ENCODE measurements at places on chromosomes 3 and 15.

DNA sequence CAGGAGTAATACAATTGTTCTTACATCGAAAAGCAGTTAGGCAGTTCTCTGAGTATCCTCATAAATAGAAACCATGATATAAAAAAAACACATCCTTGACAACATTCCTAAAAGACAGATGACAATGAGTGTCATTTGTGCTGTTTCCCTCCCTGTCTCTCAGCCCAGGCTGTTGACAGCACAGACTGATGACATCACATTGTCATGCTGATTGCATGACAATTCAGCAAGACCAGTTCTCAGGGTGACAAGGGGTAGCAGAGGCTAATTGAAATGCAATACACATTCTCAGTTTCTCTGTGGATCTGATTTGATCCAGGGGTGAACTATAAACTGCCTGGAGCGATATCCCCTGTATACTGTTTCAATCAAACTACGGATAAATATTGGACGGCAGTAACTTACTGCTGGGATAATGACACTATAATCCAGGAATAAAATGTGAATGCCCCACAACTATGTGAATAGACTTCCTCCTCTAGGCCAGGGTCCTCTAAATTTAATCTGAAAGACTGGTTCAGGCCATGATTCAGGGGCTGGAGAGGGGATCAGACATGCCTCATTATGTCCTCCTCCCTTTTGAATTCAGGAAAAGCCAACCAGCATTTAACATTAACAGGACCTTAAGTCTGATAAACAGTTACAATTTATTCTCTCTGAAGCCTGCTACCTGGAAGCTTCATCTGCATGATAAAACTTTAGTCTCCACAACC, 16.7 kb upstream of the EIF1B start:
- no peak for DNase-seq

GRCh38 chr3:52523386-52524257, 10.0 kb downstream of the NT5DC2 start:
- DNase-seq, result no peak

- DNase-seq, result no peak
Measured at GRCh38 chr15:52620496-52620895, 51.7 kb upstream of the ARPP19 start.

DNA sequence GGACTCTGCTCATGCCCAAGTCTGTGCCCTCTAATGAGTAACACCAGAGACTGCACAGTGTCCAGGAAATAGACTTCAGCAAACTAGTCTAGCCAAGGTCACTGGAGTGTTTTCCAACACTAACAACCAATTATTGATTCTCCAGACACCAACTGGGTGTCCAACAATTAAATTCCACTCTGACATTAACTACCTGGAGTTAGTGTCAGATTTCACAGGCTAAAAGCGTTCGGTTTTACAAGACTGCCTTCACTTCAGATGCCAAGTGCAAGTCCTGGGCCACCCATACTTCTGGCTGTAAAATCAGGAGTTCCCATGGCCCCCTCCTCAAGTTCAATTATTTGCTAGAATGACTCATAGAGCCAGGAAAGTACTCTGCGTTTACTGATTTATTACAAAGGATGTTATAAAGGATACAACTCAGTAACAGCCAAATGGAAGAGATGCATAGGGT, 20.8 kb upstream of the CFAP161 start:
- DNase-seq, result no peak

- no peak for DNase-seq
Measured at GRCh38 chr3:106067711-106068110, 198.9 kb upstream of the CBLB start.

DNA sequence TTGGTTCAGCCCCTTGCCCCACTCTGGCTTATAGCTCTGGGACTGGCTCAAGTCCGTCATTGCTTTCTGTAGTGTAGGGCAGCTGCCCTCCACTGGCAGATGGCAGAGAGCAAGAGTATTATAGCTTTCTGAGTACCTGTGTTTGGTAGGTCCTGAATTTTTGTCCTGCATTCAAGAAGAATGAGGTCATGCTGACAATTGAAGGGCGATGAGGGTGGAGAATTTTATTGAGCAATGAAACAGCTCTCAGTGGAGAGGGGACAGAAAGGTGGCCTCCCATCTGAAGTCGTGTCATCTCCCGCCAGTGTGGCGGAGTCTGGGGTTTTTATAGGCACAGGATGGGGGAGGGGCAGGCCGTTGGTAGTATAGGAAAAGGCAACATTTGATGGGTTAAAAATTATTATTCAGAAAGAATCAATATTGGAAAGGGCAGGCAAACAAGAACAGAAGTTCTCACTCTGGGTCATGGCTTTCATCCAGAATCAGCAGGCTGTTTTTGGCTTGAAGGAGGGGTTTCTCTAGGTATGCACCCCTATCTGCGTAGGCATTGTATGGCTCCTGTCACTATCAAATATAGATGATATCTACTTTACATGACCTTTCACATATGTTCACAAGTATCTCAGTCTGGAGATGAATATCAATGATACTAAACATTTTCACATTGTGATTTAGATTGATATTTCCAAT, 1239.7 kb upstream of the ALCAM start:
- no peak for DNase-seq

GRCh38 chr3:48437812-48438211, 2.1 kb downstream of the CCDC51 start:
- no peak for DNase-seq

- DNase-seq, result no peak
Measured at GRCh38 chr15:100022391-100022790, 289.2 kb upstream of the LYSMD4 start.

- DNase-seq, result no peak
Measured at GRCh38 chr15:41203395-41203794, 27.2 kb downstream of the EXD1 start.

DNA sequence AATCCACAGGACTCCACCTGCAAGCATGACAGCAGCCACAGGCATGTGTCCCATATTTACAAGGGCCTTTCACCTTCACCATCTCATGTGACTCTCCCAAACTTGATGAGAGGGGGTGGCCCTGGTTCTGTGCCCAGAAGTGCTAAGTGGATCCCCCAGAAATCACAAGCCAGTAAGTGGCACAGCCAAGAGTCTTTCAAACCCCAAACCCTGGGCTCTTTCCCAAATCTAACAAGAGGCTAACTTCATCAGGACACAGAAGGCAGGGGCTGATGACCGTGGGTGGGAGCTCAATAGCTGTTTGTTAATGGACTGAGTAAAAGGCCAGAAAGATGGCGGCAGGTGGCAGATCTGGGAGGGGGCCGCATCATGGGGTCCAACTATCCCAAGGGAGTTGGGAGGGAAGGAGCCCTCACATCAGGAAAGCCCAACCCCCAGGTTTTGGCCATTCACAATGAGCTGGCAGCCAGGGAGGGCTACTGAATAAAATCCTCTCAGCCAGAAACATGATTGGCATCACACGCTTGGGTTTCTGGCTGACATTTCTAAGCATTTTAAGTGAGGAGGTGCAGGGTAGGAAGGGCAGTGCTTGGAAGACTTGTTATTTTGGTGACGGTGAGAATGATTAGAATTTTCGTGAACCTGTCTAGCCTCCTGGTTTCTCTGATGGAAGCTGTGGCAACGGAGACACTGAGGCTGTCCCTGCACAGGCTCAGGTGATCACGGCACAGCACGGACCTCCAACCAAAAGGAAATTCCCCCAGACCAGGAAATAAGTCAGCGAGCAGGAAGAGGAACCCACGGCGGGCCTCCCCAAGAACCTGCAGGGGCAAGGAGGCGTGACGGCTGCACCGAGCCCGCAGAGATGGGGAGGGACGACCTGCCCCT, 109.3 kb downstream of the OXNAD1 start:
- no peak for DNase-seq

GRCh38 chr3:25727316-25727715, 55.9 kb downstream of the NGLY1 start:
- DNase-seq, result no peak

- DNase-seq, result peak; percentile 82
Measured at GRCh38 chr15:66603301-66604179, 37.7 kb upstream of the LCTL start.

DNA sequence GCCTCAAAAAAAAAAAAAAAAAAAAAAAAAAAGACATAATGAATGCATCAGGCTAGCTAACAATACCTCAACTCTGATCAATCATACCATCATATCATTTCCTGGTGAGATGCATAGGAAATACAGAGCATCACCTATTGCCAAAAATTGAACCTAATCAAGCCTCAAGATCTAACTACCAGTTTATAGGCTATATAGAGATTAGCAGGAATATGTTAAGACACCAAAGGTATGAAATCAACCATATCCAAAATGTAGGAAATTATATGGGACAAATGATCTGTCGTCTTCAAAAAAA, 387 bp upstream of the VPS33B start:
- DNase-seq, result no peak

DNA sequence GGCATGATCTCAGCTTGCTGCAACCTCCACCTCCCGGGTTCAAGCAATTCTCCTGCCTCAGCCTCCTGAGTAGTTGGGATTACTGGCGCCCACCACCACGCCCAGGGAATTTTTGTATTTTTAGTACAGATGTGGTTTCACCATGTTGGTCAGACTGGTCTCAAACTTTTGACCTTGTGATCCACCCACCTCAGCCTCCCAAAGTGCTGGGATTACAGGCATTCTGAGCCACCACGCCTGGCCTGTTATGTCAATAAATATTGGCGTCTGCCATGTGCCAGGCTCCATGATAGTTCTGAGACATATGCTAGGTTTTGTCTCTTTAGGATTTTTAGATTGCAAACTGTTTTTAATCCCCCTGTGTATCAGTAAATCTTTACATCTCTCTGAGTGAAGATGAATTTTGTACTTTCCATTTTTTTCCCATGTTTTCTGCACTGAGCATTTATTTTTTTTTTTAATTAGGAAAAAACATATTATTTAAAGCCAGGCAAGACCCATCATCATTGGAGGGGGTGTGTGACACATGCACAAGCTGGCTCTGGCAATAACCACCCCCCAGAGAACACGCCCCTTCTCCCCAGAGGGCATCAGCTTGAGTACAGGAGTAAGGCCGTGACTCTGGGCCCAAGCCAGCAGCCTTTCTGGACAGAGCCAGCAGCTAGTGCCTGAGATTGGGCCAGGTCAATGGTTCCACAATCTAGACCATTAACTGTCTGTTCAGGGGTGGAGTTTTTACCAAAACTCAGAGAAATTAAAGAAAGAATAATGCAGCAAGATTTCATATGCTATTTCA, 51.0 kb upstream of the ATP1B3 start:
- no peak for DNase-seq

Data from AG08396 (cell line).